ENCODE measurements at places on chromosomes 12 and 14.

DNA sequence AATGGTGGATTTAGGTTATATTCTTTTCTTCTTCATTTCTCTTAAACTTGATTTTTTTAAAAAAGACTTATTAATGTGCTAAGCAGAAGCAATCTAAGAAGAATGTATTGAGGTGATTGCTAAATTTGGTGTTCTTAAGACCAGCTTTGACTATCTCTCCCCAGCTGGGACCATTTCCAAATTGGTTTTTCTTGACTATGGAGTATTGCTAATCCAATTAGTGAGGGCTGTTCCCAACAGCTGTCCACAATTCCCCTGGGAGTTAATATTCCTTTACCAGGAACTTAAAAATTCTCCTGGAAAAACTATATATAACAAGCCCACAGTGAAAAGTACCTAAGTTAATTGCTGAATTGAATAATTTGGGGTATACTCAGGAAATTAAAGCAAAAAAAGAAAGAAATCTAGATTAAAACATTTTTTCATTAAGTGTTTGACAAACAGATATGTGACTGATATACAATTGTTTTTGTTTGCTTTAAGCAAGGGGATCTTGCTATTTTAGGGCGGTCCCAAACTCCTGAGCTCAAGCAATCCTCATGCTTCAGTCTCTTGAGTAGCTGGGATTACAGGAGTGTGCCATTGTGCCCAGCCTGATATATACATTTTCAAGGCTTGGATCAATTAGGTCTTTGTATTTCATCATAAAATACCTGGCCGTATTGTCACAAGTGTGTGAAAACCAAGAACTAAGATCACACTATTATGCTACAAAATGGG lies 105.0 kb downstream of the FAR2 start:
- no peak for DNase-seq

DNA sequence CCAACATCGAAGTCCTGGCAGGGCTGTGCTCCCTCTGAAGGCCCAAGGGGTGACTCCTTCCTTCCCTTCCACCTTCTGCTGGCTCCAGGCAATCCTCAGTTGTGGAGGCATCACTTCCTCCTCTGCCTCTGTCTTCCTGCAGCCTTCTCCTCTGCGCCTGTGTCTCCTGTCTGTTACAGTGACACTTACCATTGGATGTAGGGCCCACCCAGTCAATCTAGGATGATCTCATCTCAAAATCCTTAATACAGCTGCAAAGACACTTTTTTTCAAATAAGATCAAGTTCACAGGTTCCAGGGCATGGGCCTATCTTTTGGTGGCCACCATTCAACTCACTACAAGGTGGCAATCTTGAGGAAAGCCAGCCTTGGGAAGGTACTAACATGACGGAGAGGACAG lies 155.1 kb downstream of the ESRRB start:
- no peak for DNase-seq

- no peak for DNase-seq
Measured at GRCh38 chr14:22569106-22569736, 19.8 kb downstream of the DAD1 start.

GRCh38 chr12:122062832-122063693 lies 15.5 kb upstream of the MLXIP start:
- DNase-seq, result no peak

DNA sequence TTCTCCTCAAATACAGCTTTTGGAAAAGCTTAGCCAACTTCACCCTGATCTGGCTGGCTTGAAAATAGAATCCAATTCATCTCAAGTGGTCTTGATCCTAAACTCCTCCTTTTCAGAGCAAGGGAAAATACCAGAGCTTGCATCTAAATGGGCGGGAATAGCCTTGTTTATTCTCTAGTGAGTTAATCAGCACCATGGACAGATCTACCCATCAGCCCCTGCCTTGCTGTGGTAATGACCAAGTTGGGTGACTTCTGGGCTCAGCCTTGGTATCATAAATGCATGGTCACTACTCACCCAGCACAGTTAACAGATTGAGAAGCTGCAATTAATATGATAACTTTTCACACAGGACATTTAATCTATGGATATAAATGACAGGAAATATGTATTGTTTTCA lies 196.6 kb downstream of the GLT1D1 start:
- DNase-seq, result no peak

GRCh38 chr14:89466944-89467343 lies 49.9 kb upstream of the FOXN3 start:
- no peak for DNase-seq

- no peak for DNase-seq
Measured at GRCh38 chr12:93033948-93034347, 104.9 kb upstream of the EEA1 start.

DNA sequence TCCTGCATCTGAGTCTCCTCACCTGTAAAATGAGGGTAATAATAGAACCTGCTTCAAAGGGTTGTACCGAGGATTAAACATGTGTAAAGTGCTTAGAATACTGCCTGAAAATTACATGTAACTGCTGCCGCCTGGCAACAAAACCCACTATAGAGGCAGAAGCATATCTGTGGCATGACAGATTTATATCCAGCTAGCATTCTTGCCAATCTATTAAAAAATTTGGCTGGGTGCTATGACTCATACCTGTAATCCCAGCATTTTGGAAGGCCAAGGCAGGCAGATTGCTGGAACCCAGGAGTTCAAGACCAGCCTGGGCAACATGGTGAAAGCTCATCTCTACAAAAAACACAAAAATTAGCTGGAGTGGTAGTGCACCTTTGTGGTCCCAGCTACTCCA lies 16.4 kb upstream of the KSR2 start:
- no peak for DNase-seq

DNA sequence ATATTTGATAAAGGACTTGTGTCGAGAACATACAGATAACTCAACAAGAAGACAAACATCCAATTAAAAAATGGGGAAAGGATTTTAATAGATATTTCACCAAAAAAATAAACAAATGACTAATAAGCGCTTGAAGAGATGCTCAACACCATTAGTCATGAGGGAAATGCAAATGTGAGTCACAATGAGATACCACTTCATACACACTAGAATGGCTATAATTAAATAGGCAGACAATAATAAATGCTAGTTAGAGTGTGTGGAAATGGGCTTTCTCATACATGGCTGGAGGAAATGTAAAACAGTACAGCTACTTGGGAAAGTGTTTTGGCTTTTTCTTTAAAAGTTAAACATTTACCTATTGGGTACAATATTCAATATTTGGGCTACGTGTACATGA lies 34.8 kb downstream of the DLK1 start:
- peak; percentile 53 for DNase-seq

DNA sequence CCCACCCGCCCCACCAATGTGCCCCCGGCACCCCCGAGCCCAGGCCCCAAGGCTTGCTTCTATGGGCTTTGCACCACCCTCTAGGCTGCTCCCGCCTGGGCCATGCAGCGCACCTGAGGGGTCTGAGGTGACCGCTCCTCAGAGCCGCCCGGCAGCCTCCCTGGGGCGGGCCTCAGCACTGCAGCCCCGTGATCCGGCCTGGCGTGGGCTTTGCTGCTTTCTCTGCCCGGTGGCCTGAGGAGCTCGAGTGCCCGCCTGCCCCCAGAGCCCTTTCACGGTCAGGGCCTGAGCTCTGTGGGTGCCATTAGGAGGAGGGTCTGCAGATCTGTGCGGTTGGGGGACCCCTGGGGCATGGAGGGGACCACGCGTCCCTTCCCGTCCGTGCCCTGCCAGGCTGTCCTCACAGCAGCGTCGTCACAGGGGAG lies 6.2 kb downstream of the MTA1 start:
- no peak for DNase-seq

DNA sequence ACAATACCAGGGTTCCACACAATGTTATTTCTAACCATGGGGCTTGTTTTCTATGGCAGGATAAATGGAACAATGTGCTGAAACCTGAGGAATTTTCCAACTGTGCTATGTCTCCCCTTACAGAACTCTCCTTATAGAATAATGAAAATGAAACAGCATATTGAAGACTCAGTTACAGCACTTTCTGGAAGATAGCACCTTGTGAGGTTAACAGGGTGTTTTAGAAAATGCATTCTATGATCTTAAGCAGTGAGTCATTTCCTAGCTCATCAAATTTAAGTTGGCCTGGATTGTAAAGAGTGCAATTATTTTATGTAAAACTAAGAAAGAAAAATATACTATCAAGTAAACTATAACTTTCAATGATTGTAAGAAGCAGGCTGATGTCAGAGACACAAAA lies 60.1 kb upstream of the CNTN1 start:
- no peak for DNase-seq

- peak; percentile 45 for DNase-seq
Measured at GRCh38 chr14:22510527-22511110, 78.4 kb downstream of the DAD1 start.

- no peak for DNase-seq
Measured at GRCh38 chr12:47862881-47863280, 41.9 kb downstream of the VDR start.

GRCh38 chr14:37787879-37788494 lies 192.6 kb downstream of the TTC6 start:
- no peak for DNase-seq

GRCh38 chr12:124391340-124392261 lies 96.7 kb downstream of the RFLNA start:
- no peak for DNase-seq

- DNase-seq, result no peak
Measured at GRCh38 chr12:62931477-62931876, 3.5 kb downstream of the PPM1H start.

DNA sequence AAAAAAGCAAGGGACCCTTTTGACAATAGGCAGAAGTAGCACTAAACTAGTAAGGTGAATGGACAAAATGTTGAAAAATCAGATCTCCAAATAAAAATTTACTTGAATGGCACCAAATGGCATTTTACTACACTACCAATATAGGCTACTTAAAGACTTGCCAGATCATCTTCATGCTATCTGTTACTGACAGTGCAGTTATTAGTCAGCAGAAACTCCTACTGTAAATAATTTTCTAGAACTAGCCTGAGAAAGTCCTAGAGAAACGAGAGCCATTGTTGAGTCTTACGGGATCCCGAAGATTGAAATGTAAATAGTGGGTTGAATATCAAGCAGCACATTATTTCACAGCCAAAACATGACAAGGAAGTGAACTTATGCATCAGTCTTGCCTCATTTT lies 350.3 kb downstream of the SEC23A start:
- no peak for DNase-seq

GRCh38 chr12:113142173-113142885 lies 6.8 kb upstream of the RASAL1 start:
- DNase-seq, result no peak

DNA sequence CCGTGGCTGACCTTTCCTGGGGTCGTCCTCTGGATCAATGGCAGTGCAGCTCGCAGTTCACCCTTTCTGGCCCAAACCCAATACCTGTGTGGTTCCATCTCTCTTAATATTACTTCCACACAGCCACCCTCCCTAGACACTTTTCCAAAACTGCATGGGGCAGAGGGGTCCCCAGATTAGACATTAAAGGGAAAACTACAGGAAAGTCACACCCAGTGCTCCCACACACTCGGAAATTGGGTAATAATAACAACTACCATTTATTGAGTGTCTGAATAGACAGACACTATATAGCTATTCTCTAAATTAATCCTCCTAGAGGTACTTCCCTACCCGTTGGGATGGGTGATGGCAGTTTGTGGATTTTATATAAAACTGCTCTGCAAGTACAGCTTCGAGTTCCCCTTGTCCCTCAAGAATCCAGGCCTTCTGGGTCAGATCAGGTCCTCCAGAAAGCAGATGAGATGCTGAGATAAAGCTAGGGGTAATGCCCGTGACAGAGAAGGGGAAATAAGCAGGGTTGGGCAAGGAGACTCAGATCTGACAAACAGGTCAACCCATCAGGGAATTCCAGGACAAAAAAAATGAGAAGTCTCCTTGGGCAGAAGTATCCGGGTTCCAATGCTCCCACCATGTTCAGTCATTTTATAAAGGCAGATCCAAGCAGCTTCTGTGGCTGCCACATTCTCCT lies 795 bp upstream of the PXN start:
- DNase-seq, result no peak

DNA sequence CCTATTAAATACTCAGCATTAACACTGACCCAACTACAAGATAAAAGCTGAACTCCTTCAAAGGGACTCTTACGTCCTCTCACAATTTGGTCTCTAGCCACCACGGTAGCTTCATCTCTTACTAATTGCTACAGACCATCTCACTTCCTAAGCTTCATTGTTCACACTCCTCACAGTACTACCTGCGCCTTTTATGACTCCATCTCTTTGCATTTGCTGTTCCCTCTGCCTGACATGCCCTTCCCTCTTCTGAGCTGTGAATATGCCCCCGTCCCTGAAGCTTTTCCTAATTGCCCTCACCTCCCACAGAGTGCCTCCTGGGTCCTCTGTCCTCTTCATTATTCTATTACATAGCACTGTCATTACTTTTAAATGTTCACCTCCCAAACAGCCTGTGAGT lies 2.5 kb downstream of the EEA1 start:
- no peak for DNase-seq

- DNase-seq, result no peak
Measured at GRCh38 chr12:87311206-87311605, 718.0 kb downstream of the C12orf50 start.
